ENCODE measurements at places on chromosomes 11 and 22. TPM values are rescaled to one million over a fixed set of nuclear protein-coding genes. Genes with fewer than 3 reads are reported as not detected.

DNA sequence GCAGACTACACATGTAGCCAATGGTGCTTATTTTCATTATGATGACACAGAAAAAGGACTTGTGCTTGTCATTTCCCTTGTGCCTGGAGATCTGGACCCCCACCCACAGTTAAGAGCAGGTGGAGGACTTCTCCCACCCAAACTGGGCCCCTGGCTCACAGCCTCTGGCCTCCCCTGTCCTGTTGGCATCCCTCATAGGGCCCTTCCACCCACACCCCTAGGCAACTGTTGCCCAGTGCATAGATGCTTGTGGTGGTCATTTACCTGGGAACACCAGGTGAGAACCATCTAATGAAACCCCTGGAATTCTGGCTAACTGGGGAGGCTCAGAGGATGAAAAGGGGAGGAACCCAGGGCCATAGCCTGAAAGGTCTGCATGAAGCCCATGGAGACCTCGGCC, 355.9 kb downstream of the BUD13 start:
- ATAC-seq = no peak

GRCh38 chr22:19879643-19879991, 24.9 kb upstream of the GNB1L start:
- no peak for ATAC-seq

DNA sequence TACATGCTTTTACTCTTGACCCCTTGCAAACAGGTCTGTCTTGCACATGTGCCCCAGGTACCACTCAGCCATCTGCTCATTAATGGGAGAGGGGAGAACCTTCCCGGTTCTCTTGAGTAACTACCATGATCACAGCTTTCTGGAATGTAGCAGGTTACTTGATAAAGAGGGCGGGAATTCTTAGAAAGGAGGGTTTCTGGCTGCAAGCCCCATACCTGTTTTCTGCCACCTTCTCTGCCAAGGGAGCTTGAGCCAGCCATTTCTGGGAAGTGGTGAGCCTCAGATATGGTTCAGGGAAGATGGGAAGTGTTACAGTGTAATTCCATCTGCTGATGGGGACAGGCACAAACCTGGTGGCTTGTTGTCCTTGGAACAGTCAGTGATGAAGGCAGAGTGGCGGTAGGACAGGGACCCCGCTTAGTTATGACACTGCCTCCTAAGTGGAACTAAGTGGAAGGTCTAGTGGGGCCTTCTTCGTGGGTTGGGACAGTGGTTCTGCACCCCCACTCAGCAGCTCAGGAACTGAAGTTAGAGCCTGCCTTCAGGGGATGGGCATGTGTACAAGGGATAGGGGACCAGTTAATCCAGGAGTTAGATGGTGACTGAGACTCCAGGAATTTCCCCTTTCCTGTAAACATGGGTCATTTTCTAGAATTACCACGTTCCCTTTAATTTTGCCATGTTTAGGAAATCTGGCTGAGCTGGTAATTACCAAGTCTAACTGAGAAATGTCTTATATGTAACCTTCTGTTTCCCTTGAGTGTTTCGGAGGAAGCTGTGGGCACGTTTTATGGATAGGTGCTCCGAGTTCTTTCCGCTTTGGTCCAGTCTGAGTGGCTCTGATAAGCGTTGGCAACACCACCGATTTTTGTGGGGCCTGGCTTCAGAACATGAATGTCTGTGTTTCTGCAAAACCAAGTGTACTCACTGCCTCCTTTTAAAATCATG, 35.3 kb downstream of the BCR start:
- ATAC-seq = no peak

DNA sequence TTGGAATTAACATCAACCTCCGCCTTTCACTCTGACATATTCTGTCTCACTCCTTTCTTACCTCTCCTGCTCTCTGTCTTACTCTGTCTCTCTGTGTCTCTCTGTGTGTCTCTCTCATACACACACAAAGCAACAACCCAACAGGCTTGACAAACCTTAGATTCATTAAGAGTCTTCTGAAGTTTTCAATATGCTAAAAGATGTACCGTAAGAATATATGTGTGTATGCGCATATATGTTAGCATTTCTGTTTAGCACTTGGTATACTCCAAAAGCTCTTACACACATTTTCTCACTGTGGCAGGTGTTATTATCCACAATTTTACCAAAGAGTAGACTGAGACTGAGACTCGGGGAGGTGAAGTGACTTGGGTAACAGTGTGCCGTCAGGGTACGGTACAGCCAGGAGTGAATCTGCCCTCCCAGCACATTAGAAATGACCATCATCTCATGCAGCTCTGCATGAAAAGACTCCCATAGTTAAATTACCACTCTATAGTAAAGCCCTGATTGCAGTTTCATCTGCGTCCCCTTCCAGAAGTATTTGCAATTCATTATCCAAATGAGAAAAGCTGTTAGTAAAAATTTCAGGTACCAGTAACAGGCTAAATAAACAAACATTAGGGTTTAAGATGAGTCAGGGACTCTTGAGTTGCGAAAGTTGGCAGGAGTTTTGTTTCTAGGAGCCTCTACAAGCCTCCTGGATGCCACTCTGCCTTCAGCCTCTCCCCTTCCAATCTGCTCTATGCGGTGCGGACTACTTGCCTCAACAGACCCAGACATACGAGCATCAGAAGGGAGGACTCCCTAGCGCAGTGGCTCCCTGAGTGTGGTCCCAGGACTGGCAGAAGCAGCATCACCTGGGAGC, 195.2 kb upstream of the TMEM45B start:
- ATAC-seq = no peak

DNA sequence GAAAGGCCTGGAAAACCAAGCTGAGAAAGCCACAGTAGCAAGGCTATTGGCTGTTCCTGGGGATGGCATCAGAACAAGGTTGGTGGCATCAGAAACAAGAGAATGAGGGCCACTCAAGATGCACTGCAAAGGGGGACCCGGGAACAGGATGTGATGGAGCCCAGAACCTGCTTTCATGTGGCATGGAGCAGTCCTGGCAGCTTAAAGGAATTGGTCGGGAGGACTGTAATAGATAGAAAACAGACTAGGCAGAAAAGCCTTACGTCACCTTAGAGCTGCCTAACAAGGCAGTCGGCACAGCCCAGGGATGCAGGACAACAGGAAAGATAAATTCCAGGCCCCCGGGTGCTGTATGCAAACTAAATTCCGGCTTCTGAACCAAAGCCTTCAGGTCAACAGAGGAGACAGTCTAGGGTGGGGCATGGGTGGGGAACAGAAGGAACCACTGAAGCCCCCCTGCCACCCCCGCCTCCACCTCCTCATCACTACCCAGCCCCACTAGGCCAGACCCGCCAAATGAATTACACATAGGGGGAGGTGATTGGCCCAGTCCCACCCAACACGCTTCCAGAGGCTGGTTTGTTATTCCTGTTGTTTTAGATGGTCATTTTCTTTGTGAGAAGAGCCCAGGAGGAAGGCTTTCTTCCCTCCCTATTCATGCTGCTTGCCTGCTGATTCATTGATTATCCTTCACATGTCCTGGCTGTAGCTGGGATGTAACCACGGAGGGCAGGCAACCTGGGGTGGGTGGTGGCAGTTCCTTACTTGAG, 25.7 kb upstream of the LRRC55 start:
- peak; percentile 85 for ATAC-seq

- ATAC-seq = peak; percentile 75
These were observed 10.4 kb upstream of the SUN2 start for GRCh38 chr22:38766076-38766777.

GRCh38 chr22:17945156-17945887, 79.0 kb downstream of the MICAL3 start:
- no peak for ATAC-seq

DNA sequence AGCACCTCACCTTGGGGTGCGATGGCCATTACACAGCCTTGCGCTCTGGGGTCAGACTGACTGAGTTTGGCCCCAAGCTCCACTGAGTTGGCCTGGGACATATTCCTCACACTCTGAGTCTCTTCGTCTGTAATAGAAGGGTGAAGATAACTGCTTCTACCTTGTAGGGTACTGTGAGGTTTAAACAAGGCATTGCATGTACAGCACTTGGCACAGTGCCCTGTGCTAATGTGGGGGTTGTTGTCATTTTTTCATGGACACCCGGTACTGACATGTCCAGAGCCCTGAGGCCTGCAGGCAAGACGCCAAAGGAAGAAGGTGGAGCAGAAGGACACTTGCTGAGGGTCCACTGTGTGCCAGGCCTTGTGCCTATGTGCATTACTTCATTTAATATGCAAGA, 50.7 kb downstream of the OTOG start:
- ATAC-seq = no peak

- no peak for ATAC-seq
These were observed 25.8 kb downstream of the QSER1 start for GRCh38 chr11:32918427-32918826.

DNA sequence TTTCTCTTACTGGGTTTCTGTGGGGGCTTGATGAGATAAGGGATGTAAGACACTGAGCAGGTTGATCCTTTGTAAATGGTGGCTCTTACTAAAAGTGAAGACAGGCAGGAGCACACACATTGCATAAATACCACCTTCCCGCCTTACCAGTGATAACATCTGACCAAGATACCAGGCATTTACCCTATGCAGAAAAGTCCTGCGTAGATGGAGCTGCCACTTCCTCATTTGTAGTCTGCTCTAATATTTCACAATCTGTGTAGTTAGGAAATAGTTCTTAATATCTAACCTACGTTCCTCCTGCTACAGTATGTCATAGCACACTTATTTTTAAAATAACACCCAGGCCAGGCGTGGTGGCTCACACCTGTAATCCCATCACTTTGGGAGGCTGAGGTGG, 23.9 kb upstream of the SWAP70 start:
- ATAC-seq = no peak

DNA sequence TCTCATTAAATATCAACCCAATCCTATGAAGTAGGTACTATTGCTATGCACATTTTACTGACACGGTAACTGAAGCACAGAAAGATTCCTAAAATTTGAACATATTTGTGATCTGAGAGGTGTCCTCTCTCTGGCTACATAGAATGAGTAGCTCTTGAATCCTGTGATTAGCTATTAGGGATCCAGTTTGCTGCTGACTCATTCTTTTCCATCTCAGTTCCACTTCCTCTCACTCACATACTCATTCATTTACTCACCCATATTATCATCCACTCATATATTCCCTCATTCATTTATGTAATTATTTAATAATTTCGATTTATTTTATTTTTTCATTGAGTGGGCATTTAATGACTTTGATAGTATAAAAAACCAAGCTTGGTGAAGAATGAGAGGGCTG, 42.7 kb downstream of the OR5B17 start:
- no peak for ATAC-seq

GRCh38 chr11:121198491-121198890, 94.1 kb upstream of the SC5D start:
- ATAC-seq = no peak

- ATAC-seq = peak; percentile 5
These were observed 103.6 kb downstream of the MTNR1B start for GRCh38 chr11:93073026-93073425.

DNA sequence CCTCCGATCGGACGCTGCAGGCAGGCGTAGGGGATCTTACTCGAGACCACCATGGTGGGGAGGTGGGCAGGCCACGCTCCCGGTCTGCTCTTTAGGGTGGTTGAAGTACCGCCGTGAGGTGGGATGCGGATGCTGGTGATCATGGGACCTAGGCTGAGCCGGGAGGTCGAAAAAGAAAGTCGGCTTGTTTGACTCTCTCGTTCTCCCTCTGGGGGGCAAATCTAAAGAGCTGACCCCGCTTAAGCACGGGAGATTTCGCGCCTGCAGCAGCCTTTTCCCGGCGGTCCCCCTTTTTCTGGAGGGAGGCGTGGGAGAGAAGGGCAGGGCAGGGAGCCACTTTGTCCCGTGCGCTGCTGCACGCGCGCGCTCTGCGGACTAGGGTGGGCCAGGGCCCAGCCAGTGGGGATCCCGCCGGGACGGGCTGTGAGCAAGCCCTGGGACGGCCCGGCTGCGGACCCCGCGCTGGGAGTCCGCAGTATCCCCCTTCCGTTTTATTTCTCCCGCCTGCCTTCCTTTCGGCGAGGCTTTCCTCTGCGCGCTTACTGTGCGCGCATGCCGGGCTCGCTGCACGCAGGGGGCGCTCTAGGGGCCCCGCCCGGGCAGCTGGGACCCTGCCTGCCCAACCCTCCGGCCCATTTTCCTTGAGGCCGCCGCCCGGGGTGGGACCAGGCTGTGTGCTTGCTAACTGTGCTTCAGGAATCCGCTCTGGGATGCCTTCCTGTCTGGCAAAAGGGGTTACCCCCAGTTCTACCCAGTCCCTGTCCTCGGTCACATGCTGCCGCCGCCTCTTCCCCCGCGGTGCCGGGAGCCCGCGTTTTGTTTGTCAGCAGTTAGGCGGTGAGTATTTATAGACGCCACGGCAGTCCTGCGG, 81.0 kb downstream of the PRR5L start:
- ATAC-seq = peak; percentile 91

- ATAC-seq = peak; percentile 44
These were observed 88.8 kb upstream of the BARX2 start for GRCh38 chr11:129286813-129287212.

GRCh38 chr11:9490376-9490775, 29.6 kb downstream of the ZNF143 start:
- ATAC-seq = no peak

- ATAC-seq = peak; percentile 98
These were observed 321.1 kb downstream of the MN1 start for GRCh38 chr22:27480487-27480886.

- no peak for ATAC-seq
These were observed 177.2 kb downstream of the CTTN start for GRCh38 chr11:70575396-70576060.

- ATAC-seq = no peak
These were observed 4.1 kb downstream of the RELT start for GRCh38 chr11:73380331-73380730.

DNA sequence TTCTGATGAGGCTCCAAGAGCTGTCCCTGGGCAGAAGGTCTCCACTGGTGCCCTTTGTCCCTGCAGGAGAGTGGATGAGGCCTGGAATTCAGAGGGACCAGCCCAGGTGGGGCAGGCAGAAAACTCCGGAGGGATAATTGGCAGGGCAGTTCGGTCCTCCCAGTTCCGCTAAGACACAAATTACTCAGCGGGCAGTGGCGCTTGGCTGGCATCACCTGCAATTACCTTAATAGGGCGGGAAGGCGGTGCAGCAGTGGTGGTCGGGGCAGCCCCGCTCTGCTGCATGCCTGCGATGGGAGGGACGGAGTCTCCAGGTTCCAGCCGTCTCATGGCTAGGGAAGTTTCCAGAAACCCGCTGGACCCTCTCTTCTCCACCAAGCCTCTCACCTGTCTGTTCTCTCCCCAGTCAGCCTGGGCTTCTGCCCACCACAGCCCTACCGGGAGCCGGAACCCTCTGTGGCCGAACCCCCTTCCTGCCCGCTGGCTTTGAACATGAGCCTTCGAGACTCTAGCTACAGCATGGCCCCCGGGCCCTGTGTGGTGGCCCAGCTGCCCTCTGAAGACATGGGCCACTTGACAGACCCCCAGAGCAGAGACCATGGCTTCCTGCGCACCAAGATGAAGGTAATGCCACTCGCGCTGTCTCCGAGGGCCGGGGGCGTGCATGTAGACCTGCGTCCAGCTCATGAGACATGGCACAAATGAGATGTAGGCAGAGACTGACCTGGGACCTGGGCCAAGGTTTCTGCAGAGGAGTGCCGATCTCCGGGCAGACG, 7.0 kb downstream of the OVOL1 start:
- ATAC-seq = no peak

Gene UBQLNL
- 0.22 TPM for total RNA-seq

Gene KREMEN1
- 13.6 TPM for total RNA-seq

GRCh38 chr11:34616830-34617504, 3.9 kb upstream of the EHF start:
- ATAC-seq = no peak

Gene OR4C5
- total RNA-seq = not detected

Gene SC5D
- total RNA-seq = 44.4 TPM

GRCh38 chr11:56624661-56625110, 10.0 kb upstream of the OR5M1 start:
- peak; percentile 91 for ATAC-seq

Gene PGR
- total RNA-seq = 0.10 TPM

All from motor neuron (in vitro differentiated cells).